ENCODE measurements at places on chromosomes 5 and 9.

- DNase-seq: no peak
These were observed 83.7 kb downstream of the PDE6A start for GRCh38 chr5:149860801-149861322.

DNA sequence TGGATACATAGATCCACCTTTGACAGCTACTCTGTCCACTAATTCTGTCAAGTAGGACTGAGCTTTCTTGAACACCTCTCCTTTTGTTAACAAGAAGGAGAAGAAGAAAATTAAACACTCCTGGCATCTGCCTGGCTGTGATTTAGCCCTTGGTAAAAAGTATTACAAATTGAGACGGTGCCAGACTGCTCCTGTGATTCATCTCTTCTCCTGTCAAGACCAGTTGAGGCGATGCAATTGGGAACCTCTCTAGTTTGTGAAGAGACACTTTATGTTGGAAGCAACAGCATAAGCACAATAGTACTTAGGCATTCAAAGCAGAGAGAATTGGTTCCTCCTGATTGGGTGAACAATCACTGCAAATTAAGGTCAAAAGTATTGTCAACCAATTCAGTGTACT, 72.7 kb downstream of the GHR start:
- DNase-seq: no peak

DNA sequence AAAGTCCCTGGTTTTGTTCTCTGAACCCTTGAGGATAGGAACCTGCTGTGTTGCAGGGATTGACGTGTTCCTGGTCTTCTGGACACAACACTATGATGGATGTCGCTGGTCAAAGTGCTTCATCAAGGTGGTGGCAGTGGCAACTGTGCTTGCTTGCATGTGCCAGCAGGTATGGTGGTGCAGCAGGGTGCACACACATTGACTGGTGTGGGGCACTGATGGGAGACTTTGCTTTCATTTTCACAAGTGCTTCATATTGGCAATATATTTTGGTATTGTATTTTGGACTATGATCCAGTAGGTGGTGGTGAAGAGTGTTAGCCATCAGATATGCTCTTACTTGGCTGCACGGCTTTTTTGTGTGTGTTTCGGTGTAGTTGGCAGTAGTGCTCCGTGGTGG, 479.8 kb upstream of the CTNND2 start:
- no peak for DNase-seq

- no peak for DNase-seq
These were observed 134.3 kb upstream of the WWC1 start for GRCh38 chr5:168157141-168157540.

DNA sequence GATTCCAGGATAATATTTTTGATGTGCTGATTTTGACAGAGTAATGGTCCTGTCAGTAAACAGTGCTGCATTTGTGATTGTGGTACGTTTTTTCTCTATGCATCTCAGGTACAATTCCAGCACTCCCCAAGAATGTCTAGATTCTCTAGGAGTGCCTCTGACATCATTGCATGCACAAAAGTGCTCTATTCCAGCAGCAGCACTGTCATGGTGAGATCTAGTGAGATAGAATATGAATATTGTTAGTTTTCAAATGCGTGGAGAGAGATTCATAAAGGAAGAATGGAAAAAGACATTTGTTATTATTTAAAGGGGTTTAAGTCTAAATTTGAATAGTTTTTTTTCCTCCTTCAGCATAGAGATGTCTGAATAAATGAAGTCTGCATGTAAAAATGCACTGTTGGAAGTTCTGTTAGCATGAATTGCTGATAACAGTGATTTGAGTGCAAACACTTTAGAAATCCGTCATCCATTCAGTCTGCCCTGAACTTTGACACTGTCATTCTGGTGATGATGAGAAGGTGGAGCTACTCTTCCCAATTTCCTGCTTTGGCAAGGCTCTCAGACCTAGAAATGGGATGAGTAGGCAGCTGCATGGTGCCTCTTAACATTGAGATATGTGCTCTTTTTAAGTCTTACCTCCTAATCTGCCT, 84.6 kb downstream of the GAPVD1 start:
- DNase-seq: no peak

- DNase-seq: no peak
These were observed 22.3 kb upstream of the DAB2 start for GRCh38 chr5:39447059-39447458.

DNA sequence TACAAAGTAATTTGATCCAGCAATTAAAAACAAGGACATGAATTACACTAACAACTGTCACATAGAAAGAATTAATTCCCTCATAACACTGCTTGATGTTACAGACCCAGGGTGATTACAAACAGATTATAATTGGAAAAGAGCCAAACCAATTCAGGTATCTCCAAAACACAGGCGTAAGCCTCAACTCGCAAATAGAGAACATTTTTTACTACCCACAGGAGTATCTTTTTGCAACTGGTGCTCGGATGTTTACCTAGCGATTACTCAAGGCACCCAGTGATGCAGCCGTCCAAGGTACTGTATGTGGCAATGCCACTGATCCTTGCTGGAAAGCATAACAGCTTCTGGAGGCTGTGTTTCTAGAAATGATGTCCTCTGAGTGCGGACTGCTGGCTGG, 386.1 kb upstream of the KIF2A start:
- peak; percentile 21 for DNase-seq

GRCh38 chr9:86368871-86369521, 14.8 kb upstream of the TUT7 start:
- no peak for DNase-seq

- DNase-seq: no peak
These were observed 123.5 kb downstream of the CTNND2 start for GRCh38 chr5:11780641-11781345.

- DNase-seq: no peak
These were observed 292.5 kb downstream of the MARCHF11 start for GRCh38 chr5:15887093-15887492.

DNA sequence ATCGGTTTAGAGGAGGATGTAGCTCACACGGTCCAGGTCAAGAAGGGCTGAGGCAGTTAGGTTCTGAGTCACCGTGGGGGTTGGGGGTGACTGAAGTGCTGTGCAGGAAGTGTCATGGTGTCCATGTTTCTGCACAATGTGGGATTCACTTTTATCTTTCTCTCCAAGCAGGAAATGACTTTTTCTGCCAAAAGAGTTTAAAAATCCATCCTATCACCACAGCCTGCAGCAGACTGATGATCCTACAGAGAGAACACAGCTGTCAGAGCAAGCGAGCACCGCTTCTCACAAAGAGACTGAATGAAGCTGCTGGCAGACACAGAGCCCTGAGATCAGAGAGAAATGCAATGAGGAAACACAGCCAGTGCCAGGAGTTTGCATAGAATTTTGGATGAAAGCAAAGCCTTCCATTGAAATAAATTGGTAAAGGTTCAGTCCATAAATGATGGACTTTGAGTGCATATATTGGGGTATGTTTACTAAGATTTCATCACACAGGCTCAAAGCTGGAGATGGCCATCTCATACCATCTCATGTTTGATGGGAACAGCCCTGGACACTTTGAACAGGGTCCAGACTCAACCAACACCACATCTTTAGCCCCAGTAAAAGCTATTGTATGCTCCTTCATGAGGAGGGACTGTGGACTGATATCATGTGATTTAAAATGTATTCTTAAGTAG, 213.9 kb upstream of the FBXL7 start:
- DNase-seq: no peak

DNA sequence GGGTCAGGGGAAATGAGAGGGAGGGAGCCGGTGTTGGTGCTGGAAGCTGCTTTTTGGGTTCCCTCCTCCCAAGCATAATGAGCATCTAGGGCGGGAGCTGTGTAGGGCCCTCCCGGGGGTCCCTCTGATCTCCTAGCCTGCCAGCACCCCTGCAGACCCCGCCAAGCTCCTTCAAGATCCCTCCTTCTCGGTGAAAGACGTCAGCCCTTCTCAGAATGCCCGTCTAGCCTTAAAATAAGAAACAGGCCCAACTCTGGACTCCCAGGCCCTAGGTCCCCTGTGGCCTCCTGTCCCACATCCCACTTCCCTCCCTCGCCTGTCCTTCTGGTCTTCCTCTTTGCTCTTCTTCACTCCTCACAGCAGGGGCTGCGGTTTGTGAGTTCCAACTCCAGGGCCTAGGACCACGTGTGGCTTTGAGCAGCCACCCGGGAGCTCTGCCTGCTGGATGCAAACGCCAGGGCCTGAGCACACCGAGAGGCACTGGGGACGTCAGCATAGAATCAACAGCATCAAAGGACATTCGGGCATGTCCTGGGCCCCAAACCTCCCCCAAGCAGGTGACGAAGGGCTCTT, 8.8 kb upstream of the SCGB3A1 start:
- no peak for DNase-seq

DNA sequence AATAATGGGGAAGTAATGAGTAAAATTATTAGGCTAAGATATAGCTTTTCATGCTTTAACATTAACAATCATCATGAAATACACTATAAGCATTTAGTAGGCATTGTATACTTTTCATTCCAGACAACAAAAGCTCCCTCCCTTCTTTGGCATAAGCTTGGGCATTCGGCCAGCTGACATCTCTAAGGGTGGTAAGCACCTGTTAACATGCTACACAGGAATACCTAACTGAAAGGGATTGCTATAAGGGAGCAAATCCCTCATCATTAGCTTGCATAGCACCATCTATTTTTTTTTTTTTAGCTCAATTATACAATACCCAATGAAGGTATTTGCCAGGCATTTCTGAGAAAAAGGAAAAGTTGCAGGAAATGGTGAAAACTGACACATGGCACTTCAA, 16.6 kb downstream of the STRBP start:
- peak; percentile 22 for DNase-seq

DNA sequence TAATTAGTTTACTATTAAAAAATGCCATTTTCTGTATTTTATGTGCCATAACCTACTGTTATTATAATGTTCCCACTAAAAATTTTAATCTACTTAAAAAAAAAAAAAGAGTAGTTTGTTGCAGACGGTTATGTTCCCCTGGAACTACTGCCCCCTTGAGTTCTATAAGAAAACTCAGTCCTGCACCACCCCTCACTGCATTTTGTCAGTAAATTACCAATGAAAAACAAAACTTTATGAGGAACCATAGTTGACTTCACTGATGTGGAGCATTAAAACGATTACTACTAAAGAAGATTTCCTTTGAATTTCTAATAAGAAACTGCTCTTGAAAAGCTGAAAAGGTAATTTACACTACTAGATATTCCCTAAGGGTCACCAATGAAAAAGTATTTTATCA, 288.7 kb downstream of the FBXL17 start:
- peak; percentile 18 for DNase-seq

DNA sequence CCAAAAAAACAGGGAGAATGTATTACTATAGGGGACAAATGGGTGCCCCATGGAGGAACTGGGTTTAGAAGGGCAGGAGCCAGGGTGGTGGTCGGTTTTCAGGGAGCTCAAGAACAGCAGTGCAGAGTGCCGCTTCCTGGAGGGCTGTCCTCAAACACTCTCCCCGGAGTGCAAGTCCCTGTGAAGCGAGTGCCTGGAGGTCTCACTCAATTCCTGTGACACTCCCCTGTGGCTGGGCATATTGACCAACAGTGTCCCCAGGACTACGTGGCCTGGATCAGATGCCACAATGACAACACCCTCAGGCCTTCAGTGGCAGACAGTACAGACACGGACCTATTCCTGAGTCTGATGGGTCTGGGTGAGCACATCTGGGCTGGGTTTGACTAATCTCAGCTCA, 412.1 kb upstream of the IRX2 start:
- DNase-seq: no peak

DNA sequence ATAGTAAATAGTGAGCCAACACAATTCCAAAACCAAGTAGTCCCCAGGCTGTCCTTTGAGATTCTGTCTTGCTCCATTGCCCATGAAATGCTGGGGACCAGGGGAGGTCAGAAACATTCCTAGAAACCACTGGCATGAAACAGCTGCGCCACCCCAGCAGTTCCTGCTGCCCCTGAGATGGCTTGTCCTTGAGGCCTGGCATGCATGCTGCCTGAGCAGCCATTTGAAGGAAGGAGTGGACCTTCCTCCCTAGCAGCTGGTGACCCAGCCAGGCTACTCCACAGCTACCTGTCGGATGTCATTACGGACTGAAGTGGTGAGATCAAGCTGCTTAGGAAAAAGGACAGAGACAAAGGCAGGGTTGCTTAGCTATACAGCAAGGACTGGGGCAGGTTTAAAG, 260.6 kb downstream of the DENND1A start:
- DNase-seq: no peak

DNA sequence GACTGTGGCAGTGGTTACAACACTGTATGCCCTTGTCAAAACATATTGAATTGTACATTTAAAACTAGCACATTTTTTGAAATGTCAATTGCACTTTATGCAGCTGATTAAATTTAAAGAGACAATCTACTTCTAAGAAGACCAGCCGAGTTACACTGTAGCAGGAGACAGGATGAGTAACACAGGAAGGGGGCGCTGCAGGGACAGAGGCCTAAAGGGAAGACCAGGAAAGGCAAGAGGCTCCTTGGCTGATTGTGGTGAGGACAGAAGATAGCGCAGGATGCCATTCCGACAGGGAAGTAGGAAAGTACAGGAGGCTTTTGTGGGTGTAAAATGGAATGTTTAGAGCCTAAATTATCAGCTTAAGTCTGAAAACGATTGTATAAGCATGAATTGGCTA, 28.2 kb upstream of the PPP2R2B start:
- DNase-seq: no peak

GRCh38 chr5:83510260-83510659, 38.7 kb downstream of the VCAN start:
- DNase-seq: no peak

- DNase-seq: no peak
These were observed 97.1 kb upstream of the IRX2 start for GRCh38 chr5:2848619-2849018.

DNA sequence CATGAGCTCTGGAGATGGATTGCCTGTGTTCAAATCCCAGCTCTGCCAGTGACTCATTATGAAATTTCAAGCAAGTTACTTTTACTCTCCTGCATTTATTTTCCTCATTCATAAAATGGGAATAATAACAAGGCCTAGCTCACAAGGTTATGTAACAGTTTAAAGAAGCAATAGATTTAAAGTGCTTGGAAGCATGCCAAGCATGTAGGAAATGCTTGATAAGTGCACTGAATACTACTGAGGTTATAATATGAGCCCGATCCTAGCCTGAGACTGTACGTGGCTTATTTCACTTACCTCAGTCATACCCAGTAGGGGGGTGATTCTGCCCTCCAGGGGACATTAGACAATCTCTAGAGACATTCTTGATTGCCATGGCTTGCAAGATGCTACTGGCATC, 734.1 kb upstream of the WWC1 start:
- no peak for DNase-seq

DNA sequence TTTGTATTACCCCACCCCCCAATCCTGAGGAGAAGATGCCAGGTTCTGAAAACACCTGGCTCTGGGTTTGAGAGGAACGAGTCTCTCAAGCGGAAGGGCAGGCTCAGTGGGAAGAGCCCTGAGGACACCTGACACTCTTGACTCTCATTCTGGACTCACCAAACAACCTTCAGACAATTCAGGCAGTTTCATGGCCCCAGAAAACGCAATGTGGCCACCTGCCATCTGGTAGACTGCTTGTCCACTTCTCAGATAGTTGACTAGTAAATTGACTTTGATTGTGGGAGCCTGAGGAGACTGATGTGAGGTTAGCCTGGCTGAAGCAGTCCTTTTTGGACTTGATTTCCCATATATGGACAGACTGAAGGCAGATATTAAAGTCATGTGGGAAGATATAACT, 117.5 kb upstream of the FSTL4 start:
- no peak for DNase-seq

Data from NCI-H146 (cell line).